ENCODE measurements at places on chromosomes 7 and 10.

- no peak for DNase-seq
These were observed 536.4 kb downstream of the XPNPEP1 start for GRCh38 chr10:109386921-109387320.

- DNase-seq: no peak
These were observed 368.4 kb upstream of the PODXL start for GRCh38 chr7:131924857-131925256.

DNA sequence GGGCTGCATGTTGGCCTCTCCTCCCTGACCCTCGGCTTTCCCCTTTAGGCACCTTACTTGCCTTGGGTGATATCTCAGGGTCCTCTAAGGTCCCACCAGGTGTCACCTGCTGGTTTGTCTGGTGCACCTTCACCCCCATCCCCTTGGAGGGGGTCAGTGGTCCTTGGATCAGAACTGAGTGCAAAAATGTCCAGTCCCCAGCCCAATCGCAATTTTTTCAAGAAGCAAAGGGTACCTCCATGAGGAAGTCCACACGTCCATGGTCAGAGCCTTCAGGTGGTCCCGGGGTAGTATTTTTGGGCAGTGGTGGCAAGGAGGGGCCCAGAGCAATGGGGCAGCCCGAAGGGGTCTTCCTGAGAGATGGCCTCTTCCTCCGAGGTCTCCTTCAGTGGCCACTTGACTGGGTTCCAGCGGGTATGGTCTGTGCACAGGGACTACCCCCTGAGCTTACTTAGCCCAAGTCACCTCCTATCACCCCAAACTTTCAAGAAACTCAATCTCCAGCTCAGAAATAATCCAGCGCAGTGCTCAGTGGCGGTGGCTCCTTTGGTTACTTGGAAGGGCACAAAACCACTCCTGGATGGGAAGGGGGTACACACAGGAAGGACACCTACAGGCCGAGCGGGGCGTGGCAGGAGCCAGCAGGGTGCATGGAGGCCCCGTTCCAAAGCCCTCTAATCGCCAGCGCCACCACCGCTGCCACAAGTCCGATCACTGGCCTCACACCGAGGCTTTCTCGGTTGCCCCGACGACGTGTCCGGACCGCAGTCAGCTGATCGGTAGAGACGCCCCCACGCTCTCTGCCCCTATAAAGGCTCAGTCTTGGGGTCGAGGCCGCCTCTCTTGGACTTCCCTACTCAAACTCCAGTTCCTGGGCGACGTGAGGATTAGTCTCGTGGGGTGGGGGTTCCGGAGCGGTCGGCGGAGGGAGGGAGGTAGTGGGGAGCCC lies 4.5 kb downstream of the SAP25 start:
- peak; percentile 59 for DNase-seq

DNA sequence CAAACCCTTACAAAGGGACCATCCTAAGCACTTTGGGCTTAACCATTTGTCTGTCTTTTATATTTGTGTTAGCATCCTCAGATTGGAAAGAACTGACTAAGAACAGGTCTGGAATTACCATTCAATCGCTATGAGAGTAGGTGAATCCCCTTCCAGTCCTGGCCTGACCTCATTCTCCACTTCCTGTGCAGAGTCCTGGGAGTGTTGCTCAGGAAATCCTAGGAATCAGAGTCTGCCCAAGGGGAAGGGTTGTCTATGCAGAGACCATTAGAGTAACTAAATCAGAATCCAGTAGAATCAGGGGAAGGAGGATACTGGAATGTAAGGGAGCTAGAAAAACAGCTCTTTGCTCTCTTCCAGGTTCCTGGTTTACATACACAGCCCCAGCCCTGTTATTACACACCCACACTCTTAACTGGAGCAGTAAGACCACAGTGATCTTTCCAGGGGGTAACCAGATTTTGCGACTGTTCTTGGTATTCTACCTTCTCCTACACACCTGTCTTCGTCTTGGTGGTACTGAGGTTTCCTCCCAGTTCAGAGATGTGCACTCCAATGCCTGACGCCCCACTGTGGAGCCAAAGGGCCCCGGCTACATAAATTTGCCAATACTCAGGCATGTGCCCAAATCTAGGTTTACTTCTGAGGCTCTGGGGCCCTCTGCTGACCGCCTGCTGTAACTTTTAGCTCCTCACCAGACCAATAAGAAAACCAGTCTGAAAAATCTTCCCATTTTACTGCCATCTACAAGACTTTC lies 103.7 kb downstream of the RNF216 start:
- peak; percentile 61 for DNase-seq

GRCh38 chr10:84519235-84519634 lies 190.8 kb downstream of the CCSER2 start:
- no peak for DNase-seq

GRCh38 chr7:2689343-2689847 lies 1.4 kb downstream of the AMZ1 start:
- no peak for DNase-seq

Measured in CD4-positive, alpha-beta T cell treated with Interleukin-1 beta for 1 hour (primary cell).